MV-4-11 (cell line): ENCODE measurements at places on chromosomes 6 and 20.

DNA sequence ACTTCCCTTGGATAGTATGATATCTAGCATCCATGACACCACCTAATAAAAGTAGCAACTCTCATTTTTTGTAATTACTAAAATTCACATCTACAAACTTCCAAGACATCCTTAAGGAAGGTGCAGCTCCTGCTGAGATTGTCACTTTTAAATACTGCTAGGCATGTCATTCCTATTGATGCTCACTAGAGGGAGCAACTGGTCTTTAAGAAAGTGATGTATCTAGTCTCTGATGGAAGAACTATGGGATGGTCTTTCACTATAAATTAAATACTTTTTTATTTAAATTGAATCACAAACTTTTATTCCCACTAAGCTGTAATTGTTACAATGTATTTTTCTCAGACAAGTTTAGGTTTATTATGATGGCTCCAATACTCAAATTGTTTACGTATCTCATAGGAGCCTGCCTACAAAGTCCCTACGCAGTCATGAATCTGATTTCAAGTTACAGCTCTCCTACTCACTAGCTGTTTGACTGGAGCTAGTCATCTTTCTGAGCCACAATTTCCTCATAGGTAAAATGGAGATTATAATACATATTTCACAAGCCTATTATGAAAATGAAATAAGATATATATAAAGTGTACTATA lies 8.1 kb upstream of the TSPYL1 start:
- DNase-seq, result peak; percentile 47

- peak; percentile 67 for DNase-seq
These were observed 1.3 kb downstream of the C20orf144 start for GRCh38 chr20:33663161-33664084.

DNA sequence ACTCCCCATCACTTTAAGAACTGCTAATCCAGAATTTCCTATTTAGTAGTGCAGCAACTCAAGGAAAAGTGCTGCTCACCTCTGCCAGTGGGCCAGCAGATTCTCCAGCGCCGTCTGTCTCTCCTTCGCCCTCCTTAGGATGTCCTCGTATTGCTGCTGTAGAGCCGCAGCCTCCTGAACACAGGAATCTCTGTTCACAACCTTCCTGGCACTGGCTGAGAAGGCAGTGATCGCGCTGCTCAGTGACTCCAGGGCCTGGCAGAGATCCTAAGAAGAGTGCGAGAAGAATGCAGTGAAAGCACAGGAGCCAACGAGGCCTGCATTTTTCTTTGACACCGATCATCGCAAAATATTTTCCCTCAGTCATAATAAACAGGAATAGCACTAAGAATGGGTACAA lies 209.0 kb downstream of the SYNE1 start:
- no peak for DNase-seq

GRCh38 chr6:97775012-97775411 lies 492.0 kb upstream of the MMS22L start:
- DNase-seq, result no peak

- no peak for DNase-seq
These were observed 100.1 kb upstream of the COL21A1 start for GRCh38 chr6:56347526-56347925.

- DNase-seq, result no peak
These were observed 38.1 kb downstream of the TIAM2 start for GRCh38 chr6:155033021-155033791.

DNA sequence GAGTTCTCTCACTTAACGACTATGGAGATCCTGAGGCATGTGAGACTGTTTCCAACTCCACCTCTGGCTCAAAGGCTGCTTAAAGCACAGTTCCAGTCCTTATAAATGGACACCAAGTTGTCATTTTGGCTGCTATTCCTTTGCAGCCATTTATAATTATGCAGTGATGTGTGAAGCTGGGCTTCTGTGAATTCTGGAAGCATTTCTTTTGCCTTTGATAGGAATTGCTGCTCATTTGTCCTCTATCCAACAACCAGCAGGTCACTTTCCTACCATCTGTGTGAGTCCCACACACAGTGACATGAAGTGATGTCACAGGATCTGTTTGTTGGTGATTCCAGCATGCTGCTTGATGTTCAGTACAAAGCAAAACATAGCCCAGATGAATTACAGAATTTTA lies 28.5 kb upstream of the EFHC1 start:
- no peak for DNase-seq

DNA sequence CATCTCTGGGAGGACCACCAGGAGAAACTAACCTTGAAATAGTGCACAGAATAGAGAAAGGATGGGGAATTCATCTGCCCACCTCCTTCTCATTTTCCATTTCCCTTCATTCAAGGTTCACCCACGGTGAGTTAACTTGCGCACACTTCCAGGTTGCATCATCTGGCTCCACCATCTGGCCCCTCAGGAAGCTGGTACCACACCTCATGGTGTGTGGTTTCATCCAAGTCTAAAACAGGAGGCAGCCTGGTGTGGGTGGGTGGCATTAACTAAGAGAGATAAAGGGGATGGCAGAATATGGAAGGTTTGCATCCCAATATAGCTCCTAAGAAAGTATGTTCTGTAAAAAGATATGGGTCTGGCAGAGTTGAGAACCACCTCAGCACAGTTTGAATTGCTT lies 3.8 kb downstream of the ZNF334 start:
- DNase-seq, result no peak

DNA sequence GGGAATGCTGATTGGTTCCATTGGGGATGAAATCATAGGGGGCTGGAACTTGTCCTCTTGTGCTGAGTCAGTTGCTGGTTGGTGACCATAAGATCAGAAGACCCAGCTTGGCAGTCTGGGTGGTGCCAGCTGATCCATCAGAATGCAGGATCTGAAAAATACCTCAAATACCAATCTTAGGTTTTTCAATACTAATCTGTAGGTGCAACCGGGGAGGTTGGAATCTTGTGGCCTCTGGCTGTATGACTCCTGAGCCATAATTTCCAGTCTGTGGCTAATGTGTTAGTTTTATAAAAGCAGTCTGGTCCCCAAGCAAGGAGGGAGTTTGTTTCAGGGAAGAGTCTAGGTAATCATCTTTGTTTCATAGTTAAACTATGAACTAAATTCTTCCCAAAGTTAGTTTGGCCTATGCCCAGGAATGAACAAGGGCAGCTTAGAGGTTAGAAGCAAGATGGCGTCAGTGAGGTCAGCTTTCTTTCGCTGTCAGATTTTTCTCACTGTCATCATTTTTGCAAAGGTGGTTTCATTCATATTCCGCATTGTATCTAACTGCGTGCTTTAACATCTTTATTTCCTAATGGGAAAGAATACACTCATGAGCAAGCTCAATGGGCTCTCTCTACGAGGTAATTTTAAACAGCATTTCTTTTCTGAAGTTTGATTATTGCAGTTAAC lies 2.0 kb downstream of the ARMH2 start:
- no peak for DNase-seq

GRCh38 chr20:47129306-47129705 lies 227.2 kb downstream of the ZMYND8 start:
- no peak for DNase-seq

- DNase-seq, result no peak
These were observed 139.9 kb upstream of the PMEPA1 start for GRCh38 chr20:57849521-57850215.

- DNase-seq, result no peak
These were observed 5.3 kb downstream of the MAN1A1 start for GRCh38 chr6:119344306-119344705.

- no peak for DNase-seq
These were observed 3.0 kb downstream of the WFDC5 start for GRCh38 chr20:45111799-45112471.

DNA sequence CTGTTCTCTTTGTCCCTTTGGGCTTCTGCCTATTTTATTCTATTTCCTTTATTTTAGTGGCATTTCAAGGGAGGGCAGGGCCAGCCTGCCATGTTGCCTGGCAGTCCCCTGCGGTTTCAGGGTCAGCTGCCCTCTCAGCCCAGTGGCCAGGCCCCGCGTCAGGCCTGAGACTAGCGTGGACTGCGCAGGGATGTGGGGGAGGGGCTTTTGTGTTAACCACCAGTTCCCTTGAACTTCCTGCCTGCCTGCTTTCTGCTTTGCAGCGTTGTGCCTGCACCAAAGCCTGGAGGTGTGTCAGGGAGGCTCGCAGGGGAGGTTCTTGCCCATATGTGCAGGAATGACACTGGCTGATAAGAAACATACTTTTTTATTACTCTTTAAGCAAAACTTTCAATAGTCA lies 157.6 kb downstream of the SLC35B3 start:
- DNase-seq, result no peak

DNA sequence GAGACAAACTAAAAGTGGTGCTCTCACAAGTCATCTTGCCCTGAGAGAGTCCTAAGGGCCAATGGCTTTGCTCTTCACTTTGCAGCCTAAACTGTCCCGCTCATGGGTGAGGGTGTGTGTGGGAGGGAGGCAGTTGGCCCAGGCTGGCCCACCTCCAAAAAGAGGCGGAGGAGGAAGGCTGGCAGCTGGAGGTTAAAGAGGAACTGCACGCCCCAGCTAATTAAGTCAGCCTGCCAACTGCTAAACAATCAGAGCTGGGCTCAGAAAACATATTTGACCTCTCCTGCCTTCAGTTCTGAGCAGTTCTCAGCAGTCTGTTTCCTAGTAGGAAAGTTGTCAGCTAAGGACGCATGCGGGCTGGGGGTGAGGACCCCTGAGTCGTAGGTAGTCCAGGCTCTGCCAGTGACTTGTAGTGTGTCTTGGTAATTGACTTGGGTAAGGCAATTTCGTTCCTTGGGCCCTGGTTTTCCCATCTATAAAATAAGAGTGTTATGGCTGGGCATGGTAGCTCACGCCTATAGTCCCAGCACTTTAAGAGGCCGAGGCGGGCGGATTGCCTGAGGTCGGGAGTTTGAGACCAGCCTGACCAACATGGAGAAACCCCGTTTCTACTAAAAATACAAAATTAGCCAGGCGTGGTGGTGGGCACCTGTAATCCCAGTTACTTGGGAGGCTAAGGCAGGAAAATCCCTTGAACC lies 17.0 kb downstream of the GSS start:
- DNase-seq, result peak; percentile 87

DNA sequence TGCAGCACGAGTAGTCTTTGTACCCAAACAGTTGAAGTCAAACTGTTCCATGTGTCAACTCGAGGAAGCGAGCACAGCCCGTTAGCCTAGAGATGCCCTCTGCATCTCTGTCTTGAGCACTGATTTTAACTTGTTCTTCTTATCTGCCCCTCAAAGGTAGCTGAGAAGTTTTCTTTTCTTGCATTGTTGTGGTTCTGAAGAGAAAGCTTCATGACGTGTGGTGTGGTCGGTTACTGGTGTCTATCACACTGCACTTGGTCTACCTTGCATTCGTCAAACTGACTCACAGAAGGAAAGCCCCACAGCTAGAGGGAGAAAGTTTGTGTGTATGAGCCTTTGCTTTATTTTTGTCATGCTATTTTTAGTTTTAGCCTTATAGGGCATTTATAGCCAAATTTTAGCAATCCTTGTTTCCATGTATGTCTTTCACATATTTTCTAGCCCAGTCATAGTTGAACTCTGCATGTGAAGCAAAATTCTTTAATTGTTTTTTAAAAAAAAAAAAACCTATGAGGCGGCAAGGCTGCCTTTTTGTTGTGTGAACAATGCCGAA lies 115.1 kb downstream of the JAG1 start:
- no peak for DNase-seq

GRCh38 chr6:11264100-11264499 lies 31.6 kb upstream of the NEDD9 start:
- DNase-seq, result no peak

DNA sequence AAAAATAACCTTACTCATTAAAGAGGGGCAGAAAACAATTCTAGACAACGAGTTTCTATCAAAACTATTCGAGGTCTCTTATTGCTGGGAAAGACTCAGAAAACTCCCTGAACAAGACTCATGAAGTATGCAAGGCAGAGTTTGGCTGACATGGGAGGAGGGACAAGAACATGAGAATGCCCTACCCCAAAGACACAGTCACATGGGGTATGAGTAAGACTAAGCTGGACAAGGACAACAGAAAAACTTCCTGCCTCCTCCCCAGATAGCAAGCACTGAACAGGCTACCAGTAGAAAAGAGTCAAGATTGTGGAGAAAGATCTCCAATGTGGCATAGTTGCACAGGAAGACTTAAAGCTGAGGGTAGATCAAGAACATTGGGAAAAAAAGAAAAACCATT lies 39.7 kb upstream of the PHIP start:
- DNase-seq, result no peak

DNA sequence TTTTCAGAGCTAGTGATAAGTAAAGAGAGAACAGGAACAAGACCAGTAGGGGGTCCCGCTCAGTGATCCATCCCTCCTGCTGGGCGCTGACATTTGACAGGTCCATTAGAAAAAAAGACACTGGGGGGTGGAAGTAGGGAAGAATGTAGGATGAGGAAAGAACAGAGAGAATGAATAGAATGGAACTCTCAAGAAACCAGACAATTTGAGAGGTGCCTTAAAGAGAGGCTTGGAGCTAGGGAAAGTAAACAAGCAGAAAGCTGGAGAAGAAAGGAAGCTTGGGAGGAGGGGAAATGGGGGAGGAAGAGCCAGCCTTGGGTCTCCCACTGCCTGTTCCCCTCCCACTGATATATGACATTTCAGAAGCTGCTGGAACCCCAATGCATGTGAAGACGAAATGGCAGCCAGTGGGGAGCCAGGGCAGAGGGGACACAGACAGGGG lies 8.4 kb downstream of the GABBR1 start:
- DNase-seq, result no peak

GRCh38 chr6:25013246-25013645 lies 77.5 kb upstream of the RIPOR2 start:
- DNase-seq, result no peak

DNA sequence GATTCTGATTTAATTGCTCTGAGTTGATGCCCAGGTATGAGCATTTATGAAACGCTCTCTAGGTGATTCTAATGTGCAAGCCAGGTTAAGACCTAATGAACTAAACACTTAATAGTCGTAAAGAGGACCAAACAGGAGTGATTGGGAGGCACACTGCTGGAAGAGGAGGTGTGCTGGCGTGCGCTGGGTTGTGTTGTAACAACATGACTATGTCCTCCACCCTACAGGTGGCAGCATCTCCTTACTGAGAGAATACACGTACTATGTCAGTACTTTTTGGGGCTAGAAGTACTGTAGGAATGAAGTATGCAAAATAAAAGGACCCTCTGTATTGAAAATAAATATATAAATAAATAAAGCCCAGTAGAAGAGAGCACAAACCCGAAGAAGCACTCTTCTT lies 11.9 kb downstream of the C6orf89 start:
- no peak for DNase-seq

GRCh38 chr6:25652007-25652515 lies at the start of gene SCGN:
Gene SCGN (plus strand): TSS chr6:25652215. CDS start chr6:25652404, 189 bp downstream.
- DNase-seq, result no peak

DNA sequence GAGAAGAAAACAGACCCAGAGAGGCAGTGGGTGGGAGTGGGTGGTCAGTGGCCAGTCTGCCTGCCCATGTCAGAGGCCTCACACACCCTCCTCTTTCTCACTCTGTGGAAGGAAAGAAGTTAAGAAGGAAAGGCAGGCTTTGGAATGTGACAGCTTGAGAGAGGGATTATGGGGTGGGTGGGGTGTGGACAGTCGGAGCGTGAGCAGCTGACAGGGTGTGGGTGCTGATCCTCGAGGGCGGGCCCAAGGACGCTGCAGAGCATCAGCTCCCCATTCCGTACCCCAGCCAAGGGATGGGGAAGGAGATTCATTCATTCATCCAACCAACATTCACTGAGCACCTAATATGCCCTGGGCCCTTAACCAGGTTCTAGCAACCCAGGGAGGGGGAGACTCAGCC lies 4.8 kb downstream of the TGM6 start:
- DNase-seq, result no peak

- DNase-seq, result no peak
These were observed 140.5 kb downstream of the RCAN2 start for GRCh38 chr6:46350714-46351113.
